ENCODE measurements at places on chromosomes 1 and 21.
A peak's percentile ranks its signal among the peaks of the same experiment; 100 is the strongest.

GRCh38 chr1:228084797-228085196, 2.3 kb downstream of the ARF1 start:
- DNase-seq, result no peak

- DNase-seq, result no peak
Observed at GRCh38 chr1:59523745-59524450, 227.0 kb downstream of the FGGY start.

GRCh38 chr21:41948078-41948895, 5.5 kb downstream of the C2CD2 start:
- DNase-seq, result no peak

DNA sequence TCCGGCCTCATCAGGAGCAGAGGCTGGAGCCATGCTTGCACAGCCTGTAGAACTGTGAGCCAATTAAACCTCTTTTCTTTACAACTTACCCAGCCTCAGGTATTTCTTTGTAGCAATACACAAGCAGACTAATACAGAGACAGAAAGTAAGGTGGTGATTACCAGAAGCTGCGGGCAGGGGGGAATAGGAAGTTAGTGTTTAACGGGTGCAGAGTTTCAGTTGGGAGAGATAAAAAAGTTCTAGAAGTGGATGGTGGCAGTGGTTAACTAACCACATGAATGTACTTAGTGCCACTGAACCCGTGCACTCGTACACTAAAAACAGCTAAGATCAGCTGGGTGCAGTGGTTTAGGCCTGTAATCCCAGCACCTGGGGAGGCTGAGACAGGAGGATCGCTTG, 80.4 kb upstream of the TARDBP start:
- DNase-seq, result no peak

DNA sequence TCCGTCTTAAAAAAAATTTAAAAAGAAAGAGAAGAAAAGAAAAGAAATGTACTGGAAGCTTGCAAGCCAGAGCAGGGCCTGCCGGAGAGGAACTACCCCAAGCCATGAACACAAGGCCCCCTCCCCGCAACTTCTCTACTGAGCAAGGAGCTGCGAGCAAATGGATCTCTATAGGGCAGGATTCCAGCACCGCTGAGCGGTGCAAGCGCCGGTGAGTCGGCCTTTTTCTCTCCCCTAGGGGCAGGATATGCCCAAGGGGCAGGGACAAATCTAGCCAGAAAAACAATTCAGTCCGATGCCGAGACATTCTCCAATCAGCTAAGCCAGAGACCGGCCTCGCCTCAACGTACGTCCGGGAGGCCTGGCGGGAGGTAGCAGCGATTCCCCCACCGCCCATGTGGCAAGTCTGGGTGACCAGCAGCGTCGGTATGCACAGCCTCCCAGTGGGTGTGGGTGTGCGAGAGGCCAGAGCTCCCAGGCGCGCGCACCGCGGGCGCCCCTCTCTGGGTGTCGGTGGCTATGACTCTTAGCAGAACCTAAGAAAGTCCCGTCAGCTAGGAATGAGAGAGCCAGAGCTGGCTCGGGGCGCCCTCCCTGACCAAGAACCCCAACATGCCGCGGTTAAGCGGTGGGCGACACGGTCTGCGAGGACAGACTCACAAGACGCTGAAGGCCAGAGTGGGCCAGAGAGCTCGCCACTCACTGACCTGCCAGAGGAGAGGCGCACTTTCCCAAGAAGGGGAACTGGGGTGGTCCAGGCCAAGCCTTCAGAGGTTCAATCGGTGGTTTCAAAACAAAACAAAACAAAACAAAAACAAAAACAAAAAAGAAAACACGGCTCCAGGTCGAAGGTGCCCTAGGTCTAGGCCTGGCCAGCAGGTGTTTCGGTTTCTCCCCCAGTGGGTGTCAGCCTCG, 1.9 kb downstream of the CSMD2 start:
- DNase-seq, result peak; percentile 70

DNA sequence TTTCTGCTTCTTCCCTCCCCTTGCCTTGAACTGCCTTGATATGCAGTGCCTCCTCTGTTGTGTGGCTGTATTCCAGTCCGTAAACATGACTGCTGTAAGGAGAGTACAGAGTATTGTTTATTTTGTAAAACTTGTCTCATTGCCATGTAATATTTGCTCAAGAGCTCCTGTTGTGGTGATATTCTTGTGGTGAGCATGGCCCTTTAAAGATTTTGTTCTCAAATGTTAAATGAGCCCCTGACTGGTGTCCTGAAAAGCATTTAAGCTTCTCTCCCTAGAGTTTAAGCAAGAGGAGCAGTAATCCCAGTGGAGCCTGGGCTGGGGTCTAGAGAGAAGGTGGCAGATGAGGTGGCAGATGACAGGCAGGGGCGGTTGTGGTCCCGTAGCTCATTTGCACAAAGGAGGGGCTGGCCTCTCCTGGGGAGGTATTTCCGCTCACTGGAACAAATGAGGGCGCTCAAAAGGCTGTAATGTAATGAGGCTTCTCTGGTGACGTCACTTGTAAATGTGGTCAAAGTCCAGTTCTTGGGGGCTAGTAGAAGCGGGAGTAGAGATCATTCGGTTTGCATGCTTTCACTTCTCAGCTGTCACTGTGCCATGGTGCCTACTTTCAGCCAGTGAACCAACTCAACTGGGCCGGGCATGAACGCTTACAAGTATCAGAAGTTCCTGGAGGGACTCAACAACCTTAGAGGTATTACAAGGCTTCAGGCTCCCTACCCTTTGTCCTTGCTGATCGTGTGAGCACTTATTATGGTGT, 46.0 kb upstream of the MACF1 start:
- DNase-seq, result no peak

DNA sequence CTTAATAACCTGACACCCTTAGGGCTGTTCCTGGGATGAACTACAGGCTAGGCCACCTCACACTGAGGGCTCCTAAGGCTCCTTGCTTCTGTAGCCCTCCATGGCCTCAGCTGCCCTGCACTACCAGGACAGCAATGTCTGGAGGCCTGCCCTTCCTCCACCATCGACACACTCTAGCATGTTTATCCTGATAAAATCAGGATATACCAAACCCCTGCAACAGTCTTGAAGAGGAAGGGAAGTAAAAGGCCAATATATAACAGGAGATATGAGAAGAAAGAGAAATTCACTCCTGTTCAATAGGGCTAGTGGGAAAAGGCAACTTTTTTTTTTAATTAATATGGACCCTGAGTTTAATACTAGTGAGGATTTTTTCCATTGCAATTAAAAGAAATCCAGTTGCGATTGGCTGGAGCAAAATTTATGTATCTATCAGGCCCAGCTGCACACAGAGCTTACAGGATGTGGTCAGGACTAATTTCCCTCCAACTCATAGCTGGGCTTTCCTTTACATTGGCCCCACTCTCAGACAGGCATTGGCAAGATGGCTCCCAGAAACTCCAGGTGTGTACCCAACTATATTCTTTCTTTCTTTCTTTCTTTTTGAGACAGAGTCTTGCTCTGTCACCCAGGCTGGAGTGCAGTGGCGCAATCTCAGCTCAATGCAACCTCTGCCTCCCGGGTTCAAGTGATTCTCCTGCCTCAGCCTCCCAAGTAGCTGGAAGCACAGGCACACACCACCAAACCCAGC, 13.5 kb upstream of the ATP2B4 start:
- DNase-seq, result no peak

DNA sequence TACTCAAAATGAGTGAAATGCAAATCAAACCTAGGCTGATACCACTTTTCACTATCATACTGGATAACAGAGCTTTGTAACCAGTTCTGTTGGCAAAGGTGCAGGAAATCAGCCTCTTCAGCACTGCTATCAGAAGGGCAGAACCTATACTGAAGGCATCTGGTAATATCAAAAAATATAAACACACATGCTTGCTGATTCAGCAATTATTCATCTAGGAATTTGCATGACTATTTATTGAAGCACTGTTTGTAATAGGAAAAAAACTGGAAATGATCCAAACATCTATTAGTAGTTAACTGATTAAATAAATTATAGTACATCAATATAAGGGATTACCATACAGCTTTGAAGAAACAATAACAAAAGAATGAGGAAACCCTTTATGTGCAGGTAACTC, 21.4 kb downstream of the ARHGAP29 start:
- DNase-seq, result no peak

GRCh38 chr1:3869751-3870301, 12.6 kb downstream of the DFFB start:
- peak; percentile 21 for DNase-seq

GRCh38 chr1:170578359-170578758, 46.4 kb downstream of the GORAB start:
- DNase-seq, result no peak

GRCh38 chr21:43317254-43317748, 109.6 kb downstream of the SIK1 start:
- no peak for DNase-seq

GRCh38 chr1:172809750-172810149, 150.8 kb downstream of the FASLG start:
- no peak for DNase-seq

DNA sequence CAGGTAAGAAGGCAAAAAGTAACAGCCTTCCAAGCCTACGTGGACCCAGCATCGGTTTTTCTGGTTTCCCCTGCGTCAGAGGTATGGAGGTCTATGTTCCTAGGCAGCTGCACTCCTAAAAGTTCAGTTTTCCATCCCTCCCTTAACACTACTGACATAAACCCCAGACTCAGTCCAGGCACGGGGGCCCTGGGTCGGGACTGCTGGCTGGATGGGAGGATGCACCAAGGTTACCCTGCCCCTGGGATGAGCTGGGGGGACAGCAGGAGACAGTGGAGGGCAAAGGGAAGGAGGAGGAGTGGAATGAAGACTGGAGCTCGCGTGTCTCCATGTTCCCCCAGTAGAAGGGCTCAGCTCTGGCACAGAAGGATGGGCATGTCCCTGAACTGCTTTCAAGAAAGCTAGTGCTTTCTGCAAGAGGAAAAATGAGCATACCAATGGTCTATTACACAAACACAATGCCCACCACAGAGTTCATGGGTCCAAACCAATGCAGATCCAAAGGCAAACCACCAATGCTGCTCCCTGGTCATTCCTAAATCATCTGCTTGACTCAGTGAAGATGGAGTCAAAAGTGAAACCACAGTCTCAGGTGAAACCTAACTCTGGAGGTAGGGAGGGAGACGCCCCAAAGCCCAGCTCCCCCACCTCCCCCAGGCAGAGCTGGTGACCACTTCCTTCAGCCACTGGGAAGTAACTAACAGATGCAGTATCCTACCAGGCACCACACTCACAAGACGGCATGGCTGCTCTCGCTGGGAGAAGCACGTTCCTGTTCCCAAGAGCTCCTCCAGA, 54.9 kb downstream of the CD46 start:
- DNase-seq, result no peak

GRCh38 chr1:235060607-235061470, 67.8 kb downstream of the TOMM20 start:
- no peak for DNase-seq

DNA sequence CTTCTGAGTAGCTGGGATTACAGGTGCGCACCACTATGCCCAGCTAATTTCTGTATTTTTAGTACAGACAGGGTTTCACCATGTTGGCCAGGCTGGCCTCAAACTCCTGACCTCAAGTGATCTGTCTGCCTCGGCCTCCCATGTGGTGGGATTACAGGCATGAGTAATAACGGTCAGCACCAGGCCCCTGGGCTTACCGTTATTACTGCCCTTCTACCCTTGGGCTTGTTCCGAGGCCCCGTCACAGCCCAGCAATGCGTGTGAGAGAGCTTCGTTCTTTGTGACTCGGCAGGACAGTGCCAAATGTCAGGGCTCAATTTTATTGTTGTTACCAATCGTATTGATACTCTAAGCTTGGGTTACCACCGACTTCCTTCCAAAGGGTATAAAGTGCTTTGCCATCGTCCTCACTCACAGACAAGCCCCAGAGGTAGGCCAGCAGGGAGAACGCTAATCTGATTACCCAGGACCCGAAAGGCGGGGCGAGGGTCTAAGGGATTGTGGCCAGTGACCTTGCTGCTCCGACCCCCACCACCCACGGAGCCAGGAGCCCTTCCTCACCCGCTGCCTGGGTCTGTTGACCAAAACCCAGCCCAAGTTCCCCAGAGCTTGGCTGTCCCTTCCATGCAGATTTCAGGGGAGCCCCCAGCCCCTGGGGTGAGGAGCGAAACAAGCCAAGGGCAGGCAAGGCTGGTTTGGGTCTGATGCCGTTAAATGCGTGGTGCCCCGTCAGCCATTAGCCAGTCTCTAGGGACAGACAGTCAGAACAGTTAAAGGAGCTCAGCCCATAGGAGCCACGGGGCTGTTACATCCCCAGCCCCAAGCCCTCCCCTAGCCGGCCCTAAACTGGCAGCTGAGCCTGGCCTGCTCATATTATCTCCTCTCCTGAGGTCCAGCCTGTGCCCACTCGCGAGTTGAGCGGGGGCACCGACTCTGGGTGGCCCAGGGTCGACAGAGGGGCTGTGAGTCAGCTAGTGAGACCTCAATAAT, 54.9 kb upstream of the CASZ1 start:
- no peak for DNase-seq

DNA sequence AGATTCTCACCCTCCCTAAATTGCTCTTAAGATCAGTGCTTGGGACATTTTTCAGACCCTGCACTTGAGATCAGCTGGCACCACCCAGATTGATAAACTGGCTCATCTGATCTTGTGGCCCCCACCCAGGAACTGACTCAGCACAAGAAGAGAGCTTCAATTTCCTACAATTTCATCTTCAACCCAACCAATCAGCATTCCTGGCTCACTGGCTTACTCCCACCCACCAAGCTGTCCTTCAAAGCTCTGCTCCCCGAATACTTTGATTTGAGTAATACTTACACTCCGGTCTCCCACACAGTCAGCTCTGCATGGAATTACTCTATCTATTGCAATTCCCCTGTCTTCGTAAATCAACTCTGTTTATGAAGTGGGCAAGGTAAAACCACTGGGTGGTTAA, 461.9 kb upstream of the RGS18 start:
- DNase-seq, result no peak

- DNase-seq, result no peak
Observed at GRCh38 chr1:115793162-115793561, 24.6 kb upstream of the CASQ2 start.

- no peak for DNase-seq
Observed at GRCh38 chr1:12555411-12556367, 62.3 kb downstream of the DHRS3 start.

DNA sequence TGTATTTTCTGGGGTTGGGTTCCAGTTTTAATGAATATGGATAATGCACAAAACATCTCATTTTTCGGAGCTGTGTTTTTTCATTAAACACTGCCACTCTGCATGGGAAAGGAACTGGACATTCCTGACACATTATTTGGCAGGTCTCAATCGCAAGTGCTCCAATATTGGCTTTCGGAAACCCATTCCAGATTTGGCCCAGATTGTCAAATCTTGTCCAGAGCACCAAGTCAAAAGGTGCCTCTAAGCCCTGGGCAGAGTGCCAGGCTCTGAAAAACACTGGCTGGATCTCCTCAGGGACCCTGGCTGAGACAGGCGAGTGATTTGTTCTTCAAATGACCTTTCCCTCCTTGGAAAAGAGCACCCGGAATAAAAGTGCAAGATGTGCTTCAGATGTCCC, 68.4 kb upstream of the MRPS6 start:
- DNase-seq, result no peak

DNA sequence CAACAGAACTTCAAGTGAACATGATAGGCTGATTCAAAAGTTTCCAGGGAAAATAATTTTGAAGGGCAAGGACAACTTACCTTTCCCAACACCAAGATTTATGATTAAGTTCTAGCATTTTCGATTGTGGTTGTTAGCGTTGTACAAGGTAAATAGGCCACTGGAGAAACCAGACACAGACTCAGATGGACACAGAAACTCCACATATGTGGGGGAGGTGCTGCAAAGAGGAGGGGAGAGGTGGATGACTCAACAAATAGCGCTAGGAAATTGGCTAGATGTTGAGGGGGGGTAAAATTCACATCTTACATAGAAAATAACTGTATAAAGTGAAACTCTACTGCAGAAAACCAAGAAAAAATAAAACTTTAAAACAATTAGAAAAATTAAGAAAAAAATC, 564.4 kb downstream of the MATN1 start:
- no peak for DNase-seq
